ENCODE measurements at places on chromosomes 6 and 20.

DNA sequence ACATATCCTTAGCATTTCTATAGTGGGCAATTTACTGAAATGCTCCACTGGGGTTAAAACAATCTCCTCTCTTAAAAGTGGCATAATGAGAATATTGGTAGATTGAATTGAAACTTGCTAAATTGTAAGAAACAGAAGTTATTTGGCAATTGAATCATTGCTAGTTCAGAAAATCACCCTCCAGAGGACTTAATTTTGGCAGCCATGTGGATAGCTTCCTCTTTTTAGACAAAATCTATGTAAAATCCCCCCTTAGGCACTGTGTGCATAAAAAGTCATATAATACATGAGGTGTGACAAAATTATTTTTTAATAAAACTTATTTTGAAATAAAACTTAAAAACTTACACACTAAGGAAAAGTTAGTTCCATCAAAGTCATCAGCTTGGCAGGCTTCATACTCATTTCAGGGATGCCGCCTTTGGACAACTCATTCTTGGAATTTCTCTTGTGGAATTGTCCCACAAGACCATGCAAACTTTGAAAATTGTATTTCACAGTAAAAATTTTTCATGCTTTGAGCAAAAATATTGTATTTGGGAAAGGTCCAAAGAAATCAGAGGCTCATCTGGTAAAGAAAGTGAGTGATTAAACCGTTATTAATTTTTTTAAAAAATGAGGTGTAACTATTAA is 473.0 kb downstream of the BCKDHB start:
- no peak for DNase-seq

GRCh38 chr6:160750276-160750689 is 48.2 kb downstream of the PLG start:
- no peak for DNase-seq

DNA sequence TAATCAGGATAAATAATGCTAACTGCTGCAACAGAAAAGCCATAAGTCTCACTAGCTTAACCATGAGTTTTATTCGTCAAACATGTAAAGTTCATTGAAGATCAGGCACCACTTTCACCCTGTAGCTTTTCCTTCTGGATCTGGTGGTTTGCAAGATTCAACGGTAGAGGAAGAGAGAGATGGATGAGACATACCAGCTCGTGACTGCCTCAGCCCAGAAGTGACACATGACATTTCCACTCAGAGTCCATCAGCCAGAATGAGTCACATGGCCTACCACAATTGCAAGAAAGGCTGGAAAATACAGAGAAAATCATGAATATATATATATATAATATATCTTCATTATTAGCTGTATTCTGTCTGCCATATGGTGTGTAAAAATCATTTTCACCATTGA is 29.0 kb downstream of the SPTLC3 start:
- no peak for DNase-seq

GRCh38 chr6:19896693-19897010 is 59.5 kb downstream of the ID4 start:
- no peak for DNase-seq

DNA sequence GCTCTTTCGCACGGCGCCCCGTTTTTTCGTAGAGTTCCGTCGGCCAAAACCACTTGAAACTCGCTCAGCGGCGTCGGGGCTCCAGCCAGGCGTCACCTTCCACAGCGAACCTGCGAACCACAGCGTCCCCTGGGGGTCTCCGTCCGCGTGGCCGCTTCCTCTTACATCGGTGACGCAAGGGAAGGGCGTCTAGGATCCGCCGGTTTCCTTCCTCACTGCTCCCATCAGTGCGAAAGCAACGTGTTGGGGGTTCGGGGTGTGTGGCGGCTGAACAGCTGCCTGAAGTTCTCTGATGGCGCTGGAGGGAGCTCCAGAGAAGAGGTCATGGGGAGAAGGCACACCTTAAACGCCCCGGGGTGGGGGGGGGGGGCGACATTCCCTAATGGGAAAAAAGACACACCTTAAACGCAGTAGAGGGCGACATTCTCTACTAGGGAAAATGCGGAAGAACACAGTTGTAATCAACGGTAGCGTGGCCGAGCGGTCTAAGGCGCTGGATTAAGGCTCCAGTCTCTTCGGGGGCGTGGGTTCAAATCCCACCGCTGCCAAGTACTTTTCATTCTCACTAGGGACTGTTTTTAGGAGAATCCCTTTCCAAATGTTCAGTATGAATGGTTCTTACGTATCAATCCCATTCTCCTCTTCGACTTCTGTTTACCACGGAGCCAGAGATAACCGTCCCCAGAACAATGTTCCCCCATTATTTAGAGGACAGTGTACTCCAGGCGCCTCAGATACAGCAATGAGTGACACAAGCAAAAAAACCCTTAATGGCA is 16.4 kb downstream of the ZNF311 start:
- DNase-seq: no peak

GRCh38 chr6:35370785-35371493 is 28.6 kb downstream of the PPARD start:
- DNase-seq: no peak
